ENCODE measurements at places on chromosomes 6 and 20.

GRCh38 chr6:164049517-164049988 is 635.0 kb downstream of the QKI start:
- no peak for DNase-seq

GRCh38 chr6:42195415-42195814 is 659 bp upstream of the GUCA1B start:
- no peak for DNase-seq

- DNase-seq = no peak
Measured at GRCh38 chr20:34222208-34222607, 19.0 kb upstream of the ASIP start.

DNA sequence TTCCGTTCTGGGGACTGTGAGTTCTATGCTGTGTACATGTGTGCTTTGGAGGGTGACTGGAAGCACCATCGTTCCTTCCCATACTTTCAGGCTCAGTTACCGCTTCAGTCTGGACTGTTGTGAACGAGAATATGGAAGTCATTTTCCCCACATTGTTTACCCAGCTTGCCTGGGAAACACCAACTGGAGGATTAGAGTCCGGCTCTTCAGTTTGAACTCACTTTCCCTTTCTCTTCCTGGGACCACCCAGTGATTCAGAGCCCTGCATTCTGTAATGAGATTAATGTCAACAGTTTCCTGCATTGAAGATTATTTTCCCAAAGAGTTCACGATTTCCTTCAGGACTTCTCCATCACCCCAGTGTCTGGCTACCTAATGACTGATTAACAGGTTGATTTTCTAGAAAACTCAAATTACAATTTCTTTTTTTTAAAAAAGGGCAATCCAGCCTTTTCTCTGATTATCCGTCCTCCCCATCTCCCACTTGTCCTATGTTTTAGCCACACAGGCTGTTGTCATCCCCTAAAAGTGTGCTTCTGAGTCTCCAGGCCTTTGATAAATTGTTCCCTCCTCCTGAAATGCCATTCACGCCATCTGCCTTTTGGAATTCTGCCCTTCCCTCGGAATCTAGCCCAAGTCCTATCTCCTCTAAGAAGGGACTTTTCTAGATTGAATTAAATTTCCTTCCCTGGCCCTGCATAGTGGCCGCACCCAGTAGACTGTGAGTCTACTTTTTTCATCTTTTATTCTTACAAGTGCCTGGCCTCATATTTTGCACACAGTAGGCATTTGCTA is 3.3 kb upstream of the TAGAP start:
- DNase-seq = no peak

DNA sequence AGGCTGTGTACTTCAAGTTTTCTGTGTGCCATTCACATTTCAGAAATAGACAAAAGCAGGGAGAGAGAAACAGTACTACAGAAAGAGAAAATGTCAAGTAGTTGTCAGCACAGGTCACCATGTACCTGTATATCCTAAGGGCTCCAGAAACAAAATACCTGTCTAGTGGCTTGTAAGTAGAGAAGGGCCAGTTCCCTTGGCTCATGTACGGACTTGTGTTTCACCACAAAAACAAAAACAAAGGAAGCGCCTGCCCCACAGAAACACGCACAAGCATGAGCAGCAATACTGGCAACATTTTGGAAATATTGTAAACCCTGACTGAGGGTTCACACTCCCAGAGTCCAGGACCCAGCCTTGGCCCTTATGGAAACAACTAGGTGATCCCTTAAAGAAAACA is 44.3 kb downstream of the CNKSR3 start:
- DNase-seq = no peak

DNA sequence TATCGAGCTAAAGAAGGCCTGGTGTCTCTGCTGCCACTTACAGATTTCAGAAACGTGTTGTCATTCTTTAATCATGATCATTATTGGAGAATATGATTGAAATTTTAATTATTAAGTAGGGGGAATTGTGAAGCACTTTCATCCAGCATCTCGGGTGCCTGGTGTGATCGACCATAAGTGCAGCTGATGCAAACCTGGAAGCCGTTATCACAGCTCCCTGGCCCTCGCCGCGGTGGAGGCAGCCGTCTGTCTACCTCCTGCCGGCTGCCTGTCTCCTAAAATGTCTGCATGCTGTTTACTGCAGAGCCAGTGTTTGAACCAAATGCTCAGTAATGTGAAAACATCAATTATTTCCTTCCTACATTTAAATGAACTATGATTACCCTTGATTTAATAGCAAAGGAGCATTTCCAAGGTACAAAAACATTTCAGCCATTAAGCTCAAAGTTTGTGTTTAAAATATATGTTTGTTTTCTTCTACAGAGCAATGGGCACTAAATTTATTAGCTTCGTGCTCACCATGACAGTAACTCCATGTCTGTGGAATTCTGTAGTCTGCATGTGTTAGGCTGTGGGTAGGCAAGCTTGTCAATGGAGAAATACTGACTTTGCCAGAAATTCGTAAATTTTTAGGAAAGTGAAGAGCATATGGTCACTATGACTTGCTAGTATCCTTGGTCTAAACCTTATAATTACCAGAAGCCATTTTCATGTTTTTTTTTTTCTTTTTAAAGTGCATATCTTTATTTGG is 184.5 kb upstream of the AGPAT4 start:
- no peak for DNase-seq

- no peak for DNase-seq
Measured at GRCh38 chr6:80618953-80619352, 512.5 kb downstream of the BCKDHB start.

GRCh38 chr6:168570211-168570610 is 129.2 kb downstream of the SMOC2 start:
- no peak for DNase-seq

DNA sequence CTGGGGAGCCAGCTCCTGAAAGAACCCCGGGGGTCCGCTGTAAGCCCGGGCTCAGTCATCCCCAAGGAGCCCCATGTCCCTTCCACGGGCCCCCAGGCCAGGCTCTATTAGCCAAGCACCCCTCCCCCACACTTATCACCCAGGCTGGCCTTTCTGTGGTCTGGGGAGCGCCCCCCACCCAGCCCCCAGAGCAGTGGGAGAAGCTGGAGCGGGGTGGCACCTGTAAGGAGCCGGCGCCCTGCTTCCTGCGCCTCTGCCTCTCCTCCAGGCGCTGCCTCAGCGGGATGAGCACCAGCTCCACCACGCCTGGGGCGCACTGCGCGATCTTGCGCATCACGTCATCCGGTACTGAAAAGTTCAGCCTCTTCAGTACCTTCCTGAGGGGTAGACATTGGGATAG is 2.3 kb downstream of the SPEF1 start:
- no peak for DNase-seq

DNA sequence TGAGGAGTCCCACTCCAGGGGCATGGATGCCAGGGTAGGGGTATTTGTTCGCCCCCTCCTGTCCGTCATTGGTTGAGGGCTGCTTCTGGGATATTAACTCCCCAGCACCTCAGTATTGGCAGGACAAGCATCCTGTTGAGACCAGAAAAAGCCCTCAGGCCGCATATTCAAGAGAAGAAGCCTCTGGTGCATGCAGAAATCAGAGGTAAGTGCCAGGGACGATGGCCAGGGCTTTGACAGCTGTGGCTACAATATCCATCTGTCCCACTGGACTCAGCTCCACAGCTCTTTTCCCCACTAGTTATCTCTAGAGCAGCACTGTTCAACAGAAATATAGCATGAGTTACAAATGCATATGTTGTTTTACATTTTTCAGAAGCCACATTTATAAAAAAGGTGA is 651.3 kb downstream of the KIF16B start:
- DNase-seq = no peak

DNA sequence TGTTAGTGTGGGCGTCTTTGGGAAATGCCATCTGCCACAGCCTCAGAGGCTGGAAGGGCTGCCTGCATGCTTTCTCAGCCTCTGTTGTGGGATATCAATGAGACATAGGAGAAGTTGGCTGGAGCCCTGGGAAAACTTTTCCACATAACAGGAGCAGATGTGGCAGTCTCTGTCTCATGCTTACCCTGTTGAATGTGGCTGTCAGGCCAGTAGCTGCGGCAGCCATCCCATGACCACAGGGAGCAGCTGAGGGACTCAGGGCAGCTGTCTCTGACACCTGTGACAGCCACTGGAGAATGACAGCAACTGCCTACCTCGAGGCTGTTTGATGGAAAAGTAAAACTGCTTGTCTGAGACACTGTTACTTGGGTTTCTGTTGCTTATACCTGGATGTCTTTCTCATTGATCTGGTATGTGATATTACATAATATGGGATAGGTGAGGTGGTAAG is 64.4 kb downstream of the TULP4 start:
- DNase-seq = no peak

DNA sequence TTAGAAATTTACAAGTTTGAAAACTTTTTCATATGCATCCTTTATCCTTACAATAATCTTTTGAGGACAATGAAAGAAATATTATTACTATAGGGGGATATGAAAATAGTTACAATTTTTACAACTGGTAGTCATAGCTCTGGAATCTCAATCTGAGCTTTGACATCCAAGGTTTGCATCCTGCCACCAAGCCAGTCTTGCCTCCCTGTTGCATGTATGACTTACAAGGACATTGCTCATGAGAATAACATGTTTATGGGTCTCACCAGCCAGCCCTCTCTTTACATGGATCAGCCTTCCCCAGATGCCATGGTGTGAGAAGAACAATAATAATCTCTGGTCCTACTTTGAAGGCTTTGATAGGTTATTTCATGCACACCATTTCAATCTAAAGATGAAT is 67.5 kb downstream of the THEMIS start:
- no peak for DNase-seq

GRCh38 chr6:5036269-5036668 is 32.4 kb upstream of the RPP40 start:
- DNase-seq = no peak

GRCh38 chr20:38471987-38472512 is 593 bp upstream of the RALGAPB start:
- no peak for DNase-seq

DNA sequence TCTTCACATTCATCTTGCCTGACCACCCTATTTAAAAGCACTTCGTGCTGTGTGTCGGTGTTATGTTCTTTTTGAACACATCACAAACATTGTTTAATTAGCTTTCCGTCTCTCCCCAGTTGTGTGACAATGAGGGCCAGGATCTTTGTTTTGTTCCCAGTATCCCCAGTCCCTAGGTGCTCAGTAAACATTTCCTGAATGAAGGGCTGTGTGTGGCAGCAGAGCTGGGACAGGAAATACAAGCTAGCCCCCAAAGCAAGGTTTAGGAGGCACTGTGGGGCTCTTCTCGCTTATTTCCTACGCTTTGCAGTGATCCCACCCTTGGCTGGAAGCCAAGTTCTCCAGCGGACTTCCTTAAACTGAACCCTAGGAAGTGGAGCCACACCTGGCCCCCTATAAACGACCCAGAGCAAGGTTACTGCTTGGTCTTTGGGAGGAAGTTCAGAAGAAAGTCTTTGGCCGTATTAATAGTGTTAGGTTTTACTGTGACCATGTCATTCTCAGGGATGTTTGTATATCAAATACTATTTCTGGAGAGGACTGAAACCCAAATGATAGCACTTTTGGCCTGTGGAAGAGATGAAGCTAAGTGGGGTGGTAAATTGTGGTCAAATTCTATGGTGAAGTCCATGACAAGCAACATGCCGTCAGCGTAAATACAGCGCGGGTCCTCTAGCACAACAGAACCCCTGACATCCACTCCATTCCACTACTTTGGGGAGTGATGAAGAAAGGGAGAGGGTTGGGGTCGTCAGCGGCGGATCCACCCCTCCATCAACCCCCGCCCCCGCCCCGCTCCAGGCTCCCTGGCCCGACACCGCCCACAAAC is 570 bp upstream of the FANCE start:
- no peak for DNase-seq

All from CMK (cell line).